ENCODE measurements at places on chromosomes 2 and 18.
A peak's percentile ranks its signal among the peaks of the same experiment; 100 is the strongest.

DNA sequence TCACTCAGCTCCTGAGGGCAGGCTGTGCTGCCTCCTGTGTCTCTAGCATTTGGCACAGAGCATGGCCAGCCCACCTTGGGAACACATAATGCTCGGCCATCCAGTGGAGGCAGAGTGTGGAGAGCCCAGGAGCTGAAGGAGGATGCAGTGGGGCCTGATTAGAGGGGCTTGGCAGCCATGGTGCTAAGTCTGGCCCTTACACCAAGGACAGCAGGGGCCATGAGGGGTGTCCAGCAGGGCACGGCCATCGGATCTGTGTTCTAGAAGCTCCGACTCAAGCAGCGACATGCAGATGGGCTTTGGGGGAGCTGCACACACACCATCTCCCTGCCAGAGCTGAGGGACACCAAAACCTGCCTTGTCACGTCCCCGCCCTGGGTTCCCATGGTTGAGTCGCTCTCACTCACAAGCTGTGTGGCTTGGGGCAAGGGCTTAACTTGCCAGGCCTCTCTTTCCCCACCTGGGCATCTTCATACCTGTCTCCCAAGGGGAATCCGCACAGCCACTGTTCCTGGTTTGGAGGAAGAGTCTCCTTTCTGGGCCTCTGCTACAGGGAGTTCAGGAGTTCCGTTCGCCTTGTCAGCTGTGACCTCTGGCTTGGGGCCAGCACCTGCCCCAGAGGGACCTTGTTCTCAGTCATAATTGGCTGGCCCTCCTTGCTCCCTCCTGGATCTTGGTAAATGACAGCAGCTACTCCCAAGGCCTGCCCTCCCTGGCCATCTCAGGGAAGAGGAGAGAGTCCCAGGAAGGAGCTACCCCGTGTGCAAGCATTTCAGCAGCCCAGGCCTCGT lies 1.3 kb upstream of the TOGARAM2 start:
- DNase-seq: peak; percentile 29

DNA sequence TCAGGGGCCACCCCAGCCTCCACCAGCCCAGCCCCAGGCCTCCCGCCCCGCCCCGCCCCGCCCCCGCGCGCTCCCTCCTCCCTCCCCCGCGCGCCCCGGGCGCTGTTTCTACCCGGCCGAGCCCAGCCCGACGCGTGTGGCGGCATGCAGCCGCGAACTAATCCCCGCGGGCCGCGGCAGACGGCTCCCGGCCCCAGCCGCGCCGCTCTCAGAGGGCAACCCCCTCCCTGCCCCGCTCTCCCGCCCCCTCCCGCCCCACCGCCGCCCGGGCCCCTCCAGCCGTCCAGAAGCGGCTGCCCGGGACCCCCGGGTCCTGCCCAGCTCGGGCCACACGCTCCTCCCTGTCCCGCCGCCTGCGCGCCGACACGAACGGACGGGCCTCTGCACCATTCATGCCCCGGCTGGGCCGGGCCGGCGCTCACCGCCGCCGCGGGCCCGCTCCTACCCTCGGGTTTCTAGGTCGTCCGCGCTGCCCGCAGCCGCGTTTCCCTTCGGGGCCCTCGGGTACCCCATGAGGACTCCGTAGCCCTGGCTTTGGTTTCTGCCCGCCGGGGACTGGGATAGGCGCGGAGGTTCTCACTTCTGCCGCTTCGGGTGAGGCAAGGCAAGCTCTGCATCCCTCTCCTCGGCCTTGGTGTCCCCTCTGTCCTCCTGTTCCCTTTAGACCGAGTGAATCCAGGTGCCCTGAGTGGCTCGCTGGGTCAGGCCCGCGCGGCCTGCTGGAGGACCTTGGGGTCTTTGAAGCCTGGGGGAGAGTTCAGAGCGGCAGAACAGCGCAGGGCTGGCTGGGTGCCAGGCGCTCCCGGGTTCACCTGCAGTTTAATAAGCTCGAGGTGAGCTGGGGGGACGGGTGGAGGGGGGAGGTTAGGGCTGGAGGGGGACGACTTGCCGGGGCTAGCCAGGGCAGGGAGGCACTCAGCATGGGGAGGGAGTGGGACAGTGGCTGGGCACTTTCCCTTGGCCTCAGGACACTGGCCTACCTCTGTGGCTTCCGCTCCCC lies 3.1 kb downstream of the WNT10A start:
- peak; percentile 84 for DNase-seq

DNA sequence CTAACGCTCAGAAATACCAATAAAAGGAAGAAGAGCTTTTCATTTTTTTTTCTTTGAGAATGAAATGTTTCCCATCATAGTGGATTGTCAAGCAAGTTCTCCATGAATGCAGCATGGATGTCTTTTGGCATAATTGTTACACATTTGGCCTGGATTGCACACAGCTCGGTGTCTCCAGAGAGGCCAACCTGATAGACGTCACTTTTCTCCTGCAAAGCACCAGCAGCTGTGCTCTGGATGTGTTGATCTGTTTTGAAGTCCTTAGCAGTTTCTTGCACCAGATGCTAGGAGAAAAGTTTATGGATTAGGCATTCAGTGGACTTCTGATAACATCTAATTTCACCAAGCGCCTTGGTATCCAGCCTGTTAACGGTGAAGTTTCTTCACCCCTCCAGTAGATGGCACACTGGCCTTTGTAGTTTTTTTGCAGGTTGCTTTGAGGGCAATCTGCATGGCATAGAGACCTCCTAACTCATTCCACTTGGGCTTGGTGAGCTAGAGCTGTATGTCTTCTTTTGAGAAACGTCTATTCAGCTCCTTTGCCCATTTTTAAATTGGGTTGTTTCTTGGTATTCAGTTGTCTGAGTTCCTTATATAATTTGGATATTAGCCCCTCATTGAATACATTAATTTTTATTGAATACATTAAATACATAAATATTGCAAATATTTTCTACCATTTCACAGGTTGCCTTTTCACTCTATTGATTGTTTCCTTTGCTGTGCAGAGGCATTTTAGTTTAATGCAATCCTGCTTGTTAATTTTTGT lies 59.7 kb downstream of the PTH2R start:
- peak; percentile 62 for DNase-seq

DNA sequence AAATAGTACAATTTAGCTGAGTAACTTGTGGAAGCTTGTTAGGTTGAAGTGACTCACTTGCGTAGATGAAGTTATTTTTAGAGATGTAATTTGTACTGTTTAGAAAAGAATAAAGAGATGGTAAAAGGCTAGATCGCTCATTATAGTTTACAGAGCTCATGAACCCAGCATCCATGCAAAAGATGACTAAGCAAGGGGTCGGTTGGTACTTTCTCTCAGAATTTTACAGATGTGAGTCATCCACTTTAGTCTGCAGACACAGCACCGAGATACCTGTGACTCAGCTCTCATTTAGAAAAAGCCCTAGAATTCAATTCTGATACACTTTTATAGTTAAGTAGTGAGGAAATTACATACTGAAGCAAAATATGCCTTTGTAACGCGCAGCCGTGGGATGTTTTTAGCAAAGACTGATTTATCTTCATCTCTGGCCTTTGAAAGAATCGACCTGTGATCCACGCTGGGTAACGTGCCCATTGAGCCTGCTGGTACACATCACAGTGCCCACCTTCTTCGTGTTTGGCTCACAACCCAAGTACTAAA lies 116.5 kb upstream of the FOSL2 start:
- DNase-seq: no peak

- no peak for DNase-seq
Observed at GRCh38 chr2:69567157-69567908, 76.2 kb downstream of the AAK1 start.

DNA sequence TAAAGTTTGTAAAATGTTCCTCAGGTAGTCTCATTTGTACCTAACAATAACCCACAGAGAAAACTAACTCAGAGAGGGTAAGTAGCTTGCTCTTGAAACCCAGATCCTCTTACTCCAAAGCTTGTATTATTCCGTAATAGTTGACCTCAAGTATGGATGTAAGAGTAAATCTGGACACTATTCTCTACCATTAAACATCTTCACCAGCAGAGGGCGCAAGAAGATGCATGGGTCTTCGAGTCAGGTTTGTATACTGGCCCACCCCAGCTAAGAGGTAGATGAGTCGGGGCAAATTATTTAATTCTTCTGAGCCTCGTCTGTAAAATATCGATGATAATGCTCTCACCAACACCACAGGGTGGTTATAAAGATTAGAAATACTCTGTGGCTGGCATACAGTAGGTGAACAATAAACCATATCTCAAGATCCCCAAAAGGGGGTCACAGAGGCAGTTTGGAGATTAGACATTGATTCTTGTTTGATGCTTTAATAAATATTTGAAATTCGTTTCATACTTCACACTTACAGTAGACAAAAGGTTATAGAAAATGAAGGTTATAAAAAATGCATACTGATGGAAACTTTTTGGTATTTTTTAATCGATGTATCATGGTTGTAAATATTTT lies 3.5 kb upstream of the CABLES1 start:
- DNase-seq: peak; percentile 75

DNA sequence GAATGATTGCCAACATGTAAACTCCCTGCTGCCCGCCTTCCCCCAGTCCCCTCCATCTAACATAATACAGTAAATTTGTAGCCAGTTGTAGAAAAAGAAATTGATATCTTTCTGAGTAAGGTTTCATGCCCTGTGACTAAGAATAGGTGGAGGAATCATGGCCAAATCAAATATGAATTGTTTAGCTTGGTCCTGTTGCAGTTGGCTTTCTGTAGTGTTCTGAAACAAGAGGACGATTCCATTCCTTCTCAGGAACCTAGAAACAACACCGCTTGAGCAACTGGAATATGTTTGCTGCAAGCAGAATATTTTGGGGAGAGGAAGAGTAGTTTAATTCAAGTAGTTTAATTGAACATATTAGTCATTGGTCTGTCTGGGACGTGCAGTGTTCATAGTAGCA lies 7.0 kb upstream of the DRC1 start:
- no peak for DNase-seq

- no peak for DNase-seq
Observed at GRCh38 chr2:147368306-147368705, 476.5 kb upstream of the ACVR2A start.

DNA sequence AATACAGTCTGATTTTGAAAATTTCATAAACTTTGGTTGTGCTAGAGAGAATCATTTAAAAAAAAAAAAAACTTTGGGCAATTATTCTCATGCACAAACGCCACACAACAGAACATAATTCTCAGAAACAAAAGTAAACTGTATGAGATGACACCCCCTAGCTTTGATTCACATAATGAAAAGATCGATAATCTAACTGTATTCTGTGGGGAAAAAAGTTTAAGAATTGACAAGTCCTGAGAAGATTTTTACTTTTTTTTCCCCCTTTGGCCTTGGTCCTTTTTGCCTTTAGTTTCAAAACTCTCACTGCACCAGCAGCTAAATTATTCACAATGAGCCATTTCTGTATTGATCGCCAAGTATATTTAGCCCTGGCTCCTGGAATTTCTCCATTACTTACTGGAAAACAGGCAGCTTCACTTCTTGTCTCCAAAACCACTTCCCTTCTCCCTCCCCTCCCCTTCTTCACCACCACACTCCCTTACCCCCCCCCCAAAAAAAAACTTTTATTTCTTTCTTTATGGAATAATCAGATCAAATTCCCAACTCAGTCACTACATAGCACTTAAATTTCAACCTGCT lies 2.0 kb downstream of the IKZF2 start:
- DNase-seq: no peak

DNA sequence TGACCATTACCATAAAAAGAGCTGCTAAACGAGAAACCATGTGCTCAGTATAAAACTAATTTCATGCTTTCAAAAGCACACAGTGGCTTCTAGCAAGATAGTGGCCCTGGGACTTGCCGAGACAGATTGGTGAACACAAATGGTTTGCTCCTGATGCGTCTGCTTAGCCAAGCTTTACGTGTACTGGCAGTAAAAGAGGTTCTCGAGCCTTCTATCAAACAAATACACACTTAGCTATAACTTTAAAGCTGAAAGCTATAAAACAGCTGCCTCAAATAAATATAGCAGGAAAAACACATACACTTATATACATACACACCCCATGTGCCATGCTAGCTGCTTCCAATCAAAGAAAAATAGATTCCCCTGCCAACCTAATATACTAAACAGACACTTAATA lies 117.0 kb downstream of the ZNF385B start:
- DNase-seq: no peak

DNA sequence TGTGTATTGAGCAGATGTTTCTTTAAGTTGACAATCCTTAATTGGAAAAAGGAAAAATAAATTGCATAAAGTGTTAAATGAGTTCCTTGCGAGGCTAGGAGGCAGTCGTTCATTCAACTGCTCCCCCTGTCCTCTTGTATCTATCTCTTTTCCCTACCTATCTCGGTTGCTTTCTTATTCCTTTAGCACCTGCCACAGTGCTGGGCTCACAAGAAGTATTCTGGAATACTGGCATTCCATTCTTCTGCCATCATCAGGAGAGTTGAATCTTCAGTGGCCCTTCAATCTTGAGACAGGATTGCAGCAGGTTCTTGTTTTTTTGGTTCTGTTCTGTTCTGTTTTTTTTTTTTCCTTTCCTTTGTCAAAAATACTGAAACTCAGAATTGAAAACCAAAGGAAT lies 143.1 kb upstream of the AQP4 start:
- no peak for DNase-seq

DNA sequence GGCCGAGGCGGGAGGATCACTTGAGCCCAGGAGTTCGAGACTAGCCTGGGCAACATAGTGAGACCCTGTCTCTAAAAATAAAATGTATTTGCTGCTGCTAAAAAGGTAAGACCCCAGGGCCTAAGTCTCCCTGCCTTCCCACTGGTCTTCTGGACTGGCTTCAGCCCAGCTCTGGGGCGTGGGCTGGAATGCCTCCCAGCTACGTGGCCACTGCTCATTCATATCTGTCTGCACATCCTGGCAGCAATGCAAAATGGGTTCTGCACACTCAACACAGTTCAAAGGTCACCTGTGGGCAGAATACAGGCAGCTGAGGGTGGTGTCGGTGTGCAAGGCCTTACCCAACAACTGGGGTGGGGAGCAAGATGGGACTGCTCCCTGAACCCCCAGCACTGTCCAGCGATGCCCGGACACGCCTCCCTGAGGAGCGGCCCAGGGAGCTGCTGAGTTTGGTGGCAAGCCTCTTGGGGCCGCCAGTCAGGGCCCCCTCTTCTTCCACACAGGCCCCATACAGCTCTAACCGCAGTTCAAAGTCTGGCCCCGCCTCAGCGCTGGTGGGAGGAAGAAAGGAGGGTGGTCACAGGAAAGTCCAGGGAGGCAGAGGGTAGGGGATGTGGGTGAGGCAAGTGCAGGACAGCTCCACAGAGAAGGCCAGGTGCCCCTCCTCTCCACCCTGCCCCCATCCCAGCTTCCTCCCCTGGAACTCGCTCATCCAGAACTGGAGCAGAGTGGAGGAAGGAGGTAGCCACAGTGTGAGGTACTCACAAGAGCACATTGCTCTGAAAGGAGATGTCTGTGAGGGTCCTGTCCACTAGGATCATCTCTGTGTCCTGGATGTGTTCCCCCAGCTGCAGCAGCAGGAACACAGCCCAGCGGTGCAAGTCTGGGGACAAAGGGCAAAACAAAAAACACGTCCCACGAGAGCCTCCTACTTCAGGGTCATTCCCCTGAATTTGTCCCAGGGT lies 8.2 kb downstream of the WDR54 start:
- no peak for DNase-seq

DNA sequence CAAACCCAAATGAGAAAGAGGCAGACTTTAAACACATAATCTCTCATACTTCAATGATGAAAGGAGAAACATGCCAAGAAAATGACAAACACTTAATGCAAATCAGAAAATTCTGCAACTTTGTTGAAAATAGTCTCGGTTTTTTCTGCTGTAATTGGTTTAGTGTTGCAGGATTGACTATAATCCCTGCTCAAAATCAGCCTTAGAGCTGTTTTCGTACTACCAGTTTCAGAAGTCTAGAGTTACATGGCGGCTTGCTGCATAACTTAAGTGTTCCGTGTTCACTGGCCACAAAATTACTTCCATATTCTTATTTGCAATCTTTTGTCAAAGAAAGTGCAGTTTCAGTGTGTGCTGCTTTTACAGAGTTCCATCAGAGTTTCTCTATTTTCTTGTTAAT lies 48.9 kb upstream of the ITGAV start:
- DNase-seq: no peak

- no peak for DNase-seq
Observed at GRCh38 chr2:101300836-101301235, 7.7 kb downstream of the RNF149 start.

Data from D341Med (cell line).